ENCODE measurements at places on chromosomes 7 and 10.

- peak; percentile 51 for DNase-seq
Observed at GRCh38 chr7:138001529-138002095, at the start of gene CREB3L2. Gene CREB3L2, minus strand, starts transcription at chr7:138002086. Its CDS starts 381 bp downstream, at chr7:138001705.

DNA sequence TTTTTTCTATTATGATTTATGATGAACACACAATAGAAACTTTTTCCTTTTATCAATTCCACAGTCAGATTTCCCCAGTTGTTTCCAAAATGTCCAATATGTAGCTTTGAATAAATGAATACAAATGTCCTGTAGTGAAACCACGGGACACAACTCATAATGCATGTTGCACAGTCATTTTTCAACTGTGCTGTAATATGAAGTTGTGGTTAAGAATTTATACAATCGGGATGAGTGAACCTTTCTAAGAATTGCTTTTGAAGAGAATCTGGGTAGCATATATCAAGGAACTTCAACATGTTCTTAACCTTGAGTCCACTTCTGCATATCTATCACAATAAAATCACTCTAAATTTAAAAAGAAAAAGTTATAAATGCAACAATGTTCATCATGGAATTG lies 14.6 kb upstream of the ST7 start:
- no peak for DNase-seq

GRCh38 chr7:3277604-3278572 lies 23.2 kb upstream of the SDK1 start:
- no peak for DNase-seq

GRCh38 chr7:33050535-33051318 lies 11.8 kb downstream of the NT5C3A start:
- peak; percentile 62 for DNase-seq

DNA sequence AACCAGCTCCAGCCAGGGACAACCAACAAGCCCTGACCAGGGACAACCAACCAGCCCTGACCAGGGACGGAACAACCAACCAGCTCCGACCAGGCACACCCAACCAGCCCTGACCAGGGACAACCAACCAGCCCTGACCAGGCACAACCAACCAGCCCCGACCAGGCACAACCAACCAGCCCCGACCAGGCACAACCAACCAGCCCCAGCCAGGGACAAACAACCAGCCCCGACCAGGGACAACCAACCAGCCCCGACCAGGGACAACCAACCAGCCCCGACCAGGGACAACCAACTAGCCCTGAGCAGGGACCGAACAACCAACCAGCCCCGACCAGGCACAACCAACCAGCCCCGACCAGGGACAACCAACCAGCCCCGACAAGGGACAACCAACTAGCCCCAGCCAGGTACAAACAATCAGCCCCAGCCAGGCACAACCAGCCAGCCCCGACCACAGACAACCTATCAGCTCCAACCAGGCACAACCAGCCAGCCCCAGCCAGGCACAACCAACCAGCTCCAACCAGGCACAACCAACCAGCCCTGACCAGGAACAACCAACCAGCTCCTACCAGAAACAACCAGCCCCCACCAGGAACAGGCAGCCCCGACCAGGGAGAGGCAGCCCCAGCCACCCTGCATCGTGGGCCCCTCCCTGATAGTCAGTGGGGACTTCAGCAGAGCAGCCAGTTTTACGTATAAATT lies 56.4 kb downstream of the PROSER2 start:
- no peak for DNase-seq

GRCh38 chr7:155533120-155533826 lies 13.1 kb downstream of the CNPY1 start:
- DNase-seq = no peak

DNA sequence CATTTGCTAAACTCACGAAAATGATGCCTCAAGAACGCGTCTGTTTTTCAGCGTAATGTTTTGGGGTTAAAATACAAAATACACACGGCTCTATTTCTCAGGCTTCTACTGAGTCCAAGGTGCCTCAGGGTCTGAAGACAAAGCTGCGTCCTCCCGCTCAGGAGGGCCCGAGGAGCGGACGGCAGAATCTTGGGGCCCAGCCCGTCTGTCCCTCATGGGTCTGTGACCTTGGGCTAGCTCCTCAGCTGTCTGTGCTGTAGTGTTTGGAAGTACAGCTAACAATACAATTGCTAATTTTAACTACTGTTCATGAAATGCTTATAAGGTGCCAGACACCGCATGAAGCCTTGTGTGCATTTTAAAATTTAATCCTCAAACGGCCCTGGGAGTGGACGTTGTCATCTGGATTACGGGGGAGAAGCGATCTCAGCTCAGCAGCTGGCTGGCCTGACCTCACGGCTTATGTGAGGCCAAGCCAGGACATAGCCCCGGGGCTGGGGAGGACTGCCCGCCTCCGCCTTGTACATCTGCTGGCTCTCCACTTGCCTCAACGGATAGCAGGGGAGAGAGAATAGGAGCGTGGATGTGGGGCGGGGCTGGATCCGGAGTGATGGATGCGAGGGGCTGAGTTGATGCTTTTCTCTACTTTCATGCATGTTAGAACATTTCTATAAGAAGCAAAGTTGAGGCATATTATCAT lies 357.4 kb downstream of the GLRX3 start:
- no peak for DNase-seq

DNA sequence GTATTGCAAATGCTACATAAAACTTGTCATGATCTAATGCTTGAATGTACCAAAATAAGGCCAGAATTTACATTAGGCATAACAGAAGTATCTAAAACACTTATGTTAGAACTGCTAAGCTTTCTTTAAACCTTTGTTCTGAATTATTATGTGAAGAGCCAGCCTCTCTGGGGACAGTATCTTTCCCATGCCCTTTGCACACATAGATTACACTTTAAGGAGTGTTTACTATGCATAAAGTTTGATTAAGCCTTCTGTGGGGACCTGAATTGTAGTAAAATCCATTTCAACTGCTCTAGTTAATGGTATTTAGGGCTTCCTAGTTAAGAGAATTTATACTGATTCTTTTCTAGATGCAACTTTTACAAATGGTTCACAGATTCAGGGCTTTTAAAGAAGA lies 444.7 kb downstream of the IPMK start:
- DNase-seq = no peak

- peak; percentile 32 for DNase-seq
Observed at GRCh38 chr7:145957160-145957890, 159.3 kb upstream of the CNTNAP2 start.

DNA sequence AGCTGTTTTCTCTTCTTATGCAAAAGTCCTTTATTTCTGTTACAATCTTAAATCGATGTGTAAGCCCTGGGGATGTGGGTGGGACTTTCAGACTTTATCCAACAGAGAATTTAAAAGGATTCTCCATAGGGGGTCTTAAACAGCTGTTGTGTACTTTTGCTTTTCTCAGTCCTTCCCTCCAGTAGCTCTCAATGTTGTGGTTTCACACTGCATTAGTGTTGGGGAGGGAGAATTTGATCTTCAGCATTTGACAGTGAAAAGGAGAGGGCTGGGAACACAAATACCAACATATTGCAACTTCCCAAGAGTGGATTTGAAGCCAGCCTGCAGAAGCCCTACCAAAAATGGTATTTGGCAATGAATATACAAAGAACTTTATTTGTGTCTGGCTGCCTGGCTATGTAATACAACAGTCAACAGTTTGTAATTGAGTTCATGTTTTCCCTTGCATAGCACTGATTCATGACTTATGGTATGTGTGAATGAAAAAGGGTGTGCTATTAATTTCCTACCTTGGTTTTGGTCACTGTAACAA lies 80.1 kb upstream of the CAPZA2 start:
- peak; percentile 85 for DNase-seq

- no peak for DNase-seq
Observed at GRCh38 chr7:156840134-156840533, 52.8 kb downstream of the LMBR1 start.

DNA sequence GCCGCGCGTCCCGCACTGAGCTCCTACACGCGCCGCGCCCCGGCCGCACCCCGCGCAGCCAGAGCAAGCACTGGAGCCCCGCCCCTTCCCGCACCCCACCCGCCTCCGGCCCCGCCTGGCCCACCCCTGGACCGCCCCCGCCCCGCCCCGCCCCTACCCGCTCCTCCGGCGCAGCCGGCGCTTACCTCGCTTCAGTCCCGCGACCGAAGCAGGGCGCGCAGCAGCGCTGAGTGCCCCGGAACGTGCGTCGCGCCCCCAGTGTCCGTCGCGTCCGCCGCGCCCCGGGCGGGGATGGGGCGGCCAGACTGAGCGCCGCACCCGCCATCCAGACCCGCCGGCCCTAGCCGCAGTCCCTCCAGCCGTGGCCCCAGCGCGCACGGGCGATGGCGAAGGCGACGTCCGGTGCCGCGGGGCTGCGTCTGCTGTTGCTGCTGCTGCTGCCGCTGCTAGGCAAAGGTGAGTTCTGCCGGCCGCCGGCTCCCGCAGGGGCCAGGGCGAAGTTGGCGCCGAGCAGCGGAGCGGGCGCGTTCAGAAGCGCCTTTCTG lies at the start of gene RET:
RET (plus strand) TSS at position 194 of the 545 bp plus-strand sequence; CDS start at position 384, 190 bp downstream.
- peak; percentile 23 for DNase-seq

DNA sequence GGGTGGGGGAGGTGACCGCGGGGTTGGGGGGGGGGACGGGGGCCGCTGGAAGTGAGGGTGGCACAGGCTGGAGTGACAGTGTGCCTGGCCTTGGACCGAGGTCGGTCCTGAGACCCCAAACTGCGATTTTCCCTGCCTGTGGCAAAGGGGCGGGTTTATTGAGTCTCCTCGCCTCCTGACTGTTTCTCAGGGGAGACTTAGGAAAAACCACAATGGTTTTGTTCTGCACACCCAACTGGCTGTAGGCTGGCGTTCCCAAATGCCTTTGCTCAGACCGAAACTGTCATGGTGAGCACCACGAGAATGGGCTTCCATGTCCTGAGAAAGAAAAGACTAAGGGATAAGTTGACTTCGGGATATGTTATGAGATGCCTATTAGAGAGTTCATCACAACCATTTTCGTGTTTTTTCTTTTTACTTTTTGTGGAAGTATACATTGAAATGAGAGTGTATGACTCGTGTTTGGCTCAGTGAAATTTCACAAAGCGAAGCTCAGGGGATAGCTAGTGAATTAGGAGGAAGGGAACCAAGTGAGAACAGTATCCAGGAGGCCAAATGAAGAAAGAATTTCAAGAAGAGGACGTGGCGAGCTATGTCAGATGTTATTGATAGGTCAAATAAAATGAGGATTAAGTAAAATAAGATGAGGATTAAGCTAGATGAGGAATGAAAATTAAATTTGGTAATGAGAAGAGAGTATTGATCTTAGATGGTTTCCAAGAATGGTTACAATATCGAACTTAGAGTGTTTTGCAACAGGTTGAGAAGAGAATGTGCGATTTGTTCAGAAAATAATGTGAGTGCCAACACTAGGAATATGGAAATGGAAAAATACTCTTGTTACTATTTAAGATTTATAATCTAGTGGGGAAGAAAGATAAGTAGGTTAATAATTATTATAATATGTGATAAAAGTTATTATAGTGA lies 918 bp downstream of the NET1 start:
- DNase-seq = peak; percentile 52

DNA sequence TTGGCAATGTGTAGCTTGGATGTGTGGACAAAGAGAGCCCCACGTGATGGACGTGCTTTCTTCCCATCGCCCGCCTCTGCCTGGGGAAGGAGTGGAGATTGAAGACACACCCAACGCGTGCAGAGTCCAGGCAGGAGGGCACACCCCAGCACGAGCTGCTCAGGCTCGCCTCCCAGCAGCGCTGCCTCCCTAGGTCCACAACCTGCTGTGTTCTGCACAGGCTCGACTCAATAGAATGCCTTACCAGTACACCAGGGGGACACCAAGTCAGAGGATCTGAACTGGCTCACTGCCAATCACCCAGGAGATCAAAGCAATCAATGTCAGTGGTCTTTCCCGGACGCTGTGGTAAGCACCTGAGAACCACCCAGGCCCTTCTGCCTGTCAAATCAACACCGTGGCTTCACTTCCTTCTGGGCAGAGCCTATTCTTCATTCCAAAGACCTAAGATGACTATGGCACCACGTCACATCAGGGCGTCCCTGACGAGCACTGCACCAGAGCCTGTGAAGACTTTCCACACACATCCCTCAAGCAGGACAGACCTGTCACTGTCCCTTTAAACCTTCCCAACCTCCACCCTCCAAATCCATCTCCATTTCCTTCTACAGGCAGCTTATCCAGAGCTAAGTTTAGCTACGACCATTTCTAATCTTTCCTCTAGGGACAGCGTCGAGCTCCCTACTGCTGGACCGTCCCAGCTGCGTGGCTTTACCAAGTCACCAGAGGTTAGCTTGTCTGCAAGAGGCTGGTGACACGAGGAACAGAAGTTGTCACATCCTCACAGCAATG lies 72.3 kb downstream of the AMZ1 start:
- peak; percentile 49 for DNase-seq

GRCh38 chr10:34786464-34786863 lies 28.6 kb downstream of the PARD3 start:
- peak; percentile 65 for DNase-seq

- DNase-seq = peak; percentile 69
Observed at GRCh38 chr7:48299580-48300169, 128.4 kb downstream of the ABCA13 start.

DNA sequence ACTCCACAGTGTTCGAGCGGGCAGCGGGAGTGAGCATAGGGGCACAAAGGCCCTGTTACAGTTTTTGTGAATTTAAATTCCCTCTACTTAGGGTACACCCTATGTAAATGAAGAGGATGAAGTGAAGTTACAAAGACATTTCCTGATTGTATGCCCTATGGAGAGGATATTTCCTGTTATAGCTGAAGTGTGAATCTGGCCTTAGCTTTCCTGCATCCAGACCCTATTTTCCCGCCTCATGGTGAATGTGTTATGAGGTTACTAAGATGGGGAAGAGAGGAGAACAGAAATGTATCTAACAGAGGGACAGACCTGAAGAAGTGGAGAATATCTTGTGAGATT lies 37.8 kb upstream of the COMMD3 start:
- no peak for DNase-seq

- DNase-seq = no peak
Observed at GRCh38 chr7:1881946-1882345, 211.9 kb downstream of the ELFN1 start.

GRCh38 chr10:77505431-77506334 lies 131.9 kb downstream of the KCNMA1 start:
- DNase-seq = peak; percentile 97

GRCh38 chr7:150954201-150954985 lies 23.7 kb downstream of the KCNH2 start:
- no peak for DNase-seq

- no peak for DNase-seq
Observed at GRCh38 chr10:23381298-23382040, 36.9 kb upstream of the C10orf67 start.

DNA sequence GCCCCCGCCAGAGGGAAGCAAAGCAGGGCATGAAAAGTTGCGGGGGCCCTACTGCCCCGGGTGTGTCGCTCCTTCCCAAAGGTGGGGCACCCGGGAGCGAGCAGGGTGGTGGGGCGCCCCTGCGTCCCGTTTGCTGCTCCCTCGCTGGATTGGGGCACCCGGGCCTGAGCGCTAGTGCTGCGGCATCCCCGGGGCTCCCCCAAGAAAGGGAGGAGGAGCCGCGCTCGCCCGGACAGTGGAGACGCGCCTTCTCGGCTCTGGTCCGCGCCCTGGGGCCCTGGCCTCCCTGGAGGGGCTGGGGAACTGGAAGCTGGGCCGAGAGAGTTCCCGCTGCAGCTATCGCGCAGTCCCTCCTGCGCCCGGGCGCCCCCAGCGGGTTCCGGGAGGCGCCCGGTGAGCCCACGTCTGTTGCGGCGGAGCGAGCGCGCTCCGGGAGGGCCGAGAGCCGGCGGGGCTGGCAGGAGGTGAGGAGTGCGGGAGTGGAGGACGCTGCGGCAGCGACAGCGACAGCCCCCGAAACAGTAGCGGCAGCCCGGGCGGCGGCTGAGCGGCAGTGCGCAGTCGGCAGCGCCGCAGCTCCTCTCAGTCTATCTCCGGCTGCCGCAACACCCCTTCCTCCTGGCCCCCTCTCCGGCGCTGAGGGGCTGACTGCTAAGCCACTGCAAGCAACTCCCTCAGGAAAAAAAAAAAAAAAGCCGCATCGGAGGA lies 504 bp upstream of the BMPER start:
- peak; percentile 57 for DNase-seq

GRCh38 chr10:6842722-6843121 lies 262.6 kb upstream of the PRKCQ start:
- no peak for DNase-seq

Data from fibroblast of upper back skin (primary cell).